ENCODE measurements at places on chromosomes 6 and 20.

DNA sequence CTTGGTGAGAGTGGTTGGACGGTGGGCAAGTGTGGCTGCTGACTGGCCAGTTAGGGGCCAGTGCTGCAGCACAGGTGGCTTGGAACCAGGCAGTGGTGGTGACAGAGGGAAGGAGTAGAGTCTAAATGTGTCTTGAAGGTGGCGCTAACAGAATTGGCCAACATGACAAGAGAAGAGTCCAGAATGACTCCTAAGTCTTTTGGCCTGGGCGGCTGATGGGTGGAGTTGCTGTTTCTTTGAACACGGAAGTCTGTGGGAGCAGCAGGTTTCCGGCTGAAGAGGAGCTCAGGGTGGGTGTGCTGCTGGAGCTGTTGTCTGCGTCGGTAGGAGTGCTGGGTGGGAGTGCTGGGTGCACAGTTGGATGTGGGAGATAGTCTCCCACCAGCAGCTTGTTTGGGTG is 10.1 kb downstream of the LSM14B start:
- DNase-seq: no peak

DNA sequence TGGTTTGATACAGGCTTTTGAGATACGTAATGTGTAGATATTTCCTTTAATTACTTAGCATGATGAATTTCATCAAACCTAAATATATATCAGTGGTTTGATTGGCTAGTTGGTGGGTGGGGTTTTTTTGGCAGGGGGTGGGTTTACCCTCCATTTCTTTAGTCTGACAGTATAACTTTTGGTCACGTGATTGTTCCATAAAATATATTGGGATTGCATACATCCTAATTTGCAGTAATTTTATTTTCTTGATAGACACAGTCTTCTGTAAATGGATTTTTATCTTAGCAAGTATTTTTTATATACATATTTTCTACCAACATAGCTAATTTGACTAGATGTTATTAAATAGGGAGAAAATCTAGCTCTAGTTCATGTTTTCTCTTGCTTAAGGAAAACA is 177.4 kb upstream of the QKI start:
- DNase-seq: no peak

GRCh38 chr6:136989571-136990241 is 55.1 kb downstream of the IL20RA start:
- DNase-seq: no peak

GRCh38 chr6:14083262-14083661 is 34.3 kb upstream of the CD83 start:
- no peak for DNase-seq
